ENCODE measurements at places on chromosomes 13 and 19.

DNA sequence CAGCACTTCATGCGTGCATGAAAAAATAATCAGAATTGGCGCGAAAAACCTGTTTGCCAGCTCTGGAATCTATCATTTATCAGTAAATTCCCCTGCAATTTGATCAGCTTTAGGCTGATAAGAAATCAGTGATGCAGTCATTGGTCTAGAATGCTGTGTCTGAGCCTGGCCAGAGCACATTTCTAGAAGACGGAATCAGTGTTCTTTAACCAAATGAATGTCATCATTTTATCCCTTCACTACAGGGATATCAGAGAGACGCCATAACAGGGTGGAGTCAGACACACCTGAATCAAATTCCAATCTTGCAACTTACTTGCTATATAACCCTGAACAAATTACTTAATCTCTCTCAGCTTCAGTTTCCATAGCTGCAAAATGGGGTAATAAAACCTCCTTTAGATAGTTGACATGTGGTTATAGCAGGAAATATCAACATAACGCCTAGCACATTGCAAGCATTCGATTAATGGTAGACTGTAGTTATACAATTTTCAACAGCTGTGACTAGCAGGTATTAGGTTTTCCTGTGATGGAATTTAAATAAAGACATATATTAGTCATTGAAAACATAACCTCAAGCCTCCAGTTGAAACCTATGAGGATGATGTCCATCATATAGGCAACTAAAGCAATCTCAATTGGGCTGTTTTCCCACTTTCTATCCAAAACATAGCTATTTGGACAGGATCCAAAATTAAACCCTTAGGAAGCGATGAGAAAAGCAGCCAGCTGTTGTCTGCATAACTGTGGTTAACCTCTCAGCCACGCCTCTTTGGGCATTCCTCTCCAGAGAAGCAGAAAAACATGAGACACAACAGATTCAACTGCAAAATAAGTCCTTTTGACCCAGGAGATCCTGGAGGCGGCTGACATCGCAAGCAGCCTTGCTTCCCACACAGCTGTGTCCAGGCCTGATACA is 51.6 kb upstream of the UBL3 start:
- DNase-seq: no peak

DNA sequence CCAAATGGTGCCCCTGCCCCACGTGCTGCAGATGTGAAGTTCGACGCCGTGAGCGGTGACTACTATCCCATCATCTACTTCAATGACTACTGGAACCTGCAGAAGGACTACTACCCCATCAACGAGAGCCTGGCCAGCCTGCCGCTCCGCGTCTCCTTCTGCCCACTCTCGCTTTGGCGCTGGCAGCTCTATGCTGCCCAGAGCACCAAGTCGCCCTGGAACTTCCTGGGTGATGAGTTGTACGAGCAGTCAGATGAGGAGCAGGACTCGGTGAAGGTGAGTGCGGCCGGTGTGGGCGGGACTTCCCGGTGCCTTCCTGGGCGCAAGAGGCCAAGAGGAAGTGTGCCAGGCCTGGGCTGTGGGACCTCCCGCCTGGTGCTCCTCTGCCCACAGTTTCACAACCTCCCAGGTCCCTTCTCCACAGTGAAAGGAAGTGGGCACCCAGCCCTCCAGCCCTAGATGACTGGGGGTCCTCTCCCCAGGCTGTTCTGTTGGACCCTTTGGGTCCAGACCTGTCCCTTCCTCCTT is 14.1 kb upstream of the RELB start:
- no peak for DNase-seq

GRCh38 chr13:114259974-114260373 is 21.4 kb upstream of the UPF3A start:
- DNase-seq: no peak

DNA sequence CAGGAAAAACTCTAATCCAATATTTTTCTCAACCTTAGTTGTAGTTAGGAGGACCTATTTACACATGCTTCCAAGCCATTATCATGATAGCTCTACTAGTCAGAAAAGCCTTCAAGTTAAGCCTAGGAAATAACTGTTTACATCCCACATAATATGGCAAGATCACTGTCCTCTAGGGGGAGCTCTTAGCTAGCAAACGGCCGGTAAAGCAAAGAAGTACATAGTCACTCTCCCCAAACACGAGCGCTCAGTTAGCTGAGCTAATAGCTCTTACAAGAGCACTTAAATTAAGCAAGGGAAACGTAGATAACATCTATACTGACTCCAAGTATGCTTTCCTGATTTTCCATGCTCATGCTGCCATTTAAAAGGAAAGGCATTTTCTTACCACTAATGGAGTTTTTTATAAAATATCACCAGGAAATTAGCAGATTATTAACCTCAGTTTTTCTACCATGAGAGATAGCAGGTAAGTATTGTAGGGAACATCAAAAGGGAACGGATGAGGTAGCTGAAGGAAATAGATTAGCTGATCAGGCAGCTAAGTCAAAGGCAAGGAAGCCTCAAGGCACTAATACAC is 100.6 kb upstream of the PABPC3 start:
- DNase-seq: peak; percentile 23

DNA sequence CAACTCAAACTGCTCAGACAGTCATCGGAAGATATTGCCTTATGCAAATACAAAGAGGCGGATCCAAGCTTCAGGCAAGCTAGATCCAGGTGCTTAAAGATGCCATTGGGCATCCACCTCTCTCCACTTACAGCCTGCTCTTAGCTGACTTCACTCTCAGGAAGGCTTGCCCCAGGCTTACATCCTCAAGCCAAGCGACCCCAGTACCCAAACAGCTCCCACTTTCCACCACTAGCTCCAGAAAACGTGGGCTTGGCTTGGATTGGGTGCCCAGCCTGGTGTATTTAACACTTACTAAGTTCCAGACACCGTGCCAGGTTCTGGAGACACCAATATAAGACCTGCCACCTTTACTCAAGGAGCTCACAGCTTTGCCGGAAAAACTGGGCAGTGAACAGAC is 142.1 kb upstream of the VSTM2B start:
- DNase-seq: no peak

DNA sequence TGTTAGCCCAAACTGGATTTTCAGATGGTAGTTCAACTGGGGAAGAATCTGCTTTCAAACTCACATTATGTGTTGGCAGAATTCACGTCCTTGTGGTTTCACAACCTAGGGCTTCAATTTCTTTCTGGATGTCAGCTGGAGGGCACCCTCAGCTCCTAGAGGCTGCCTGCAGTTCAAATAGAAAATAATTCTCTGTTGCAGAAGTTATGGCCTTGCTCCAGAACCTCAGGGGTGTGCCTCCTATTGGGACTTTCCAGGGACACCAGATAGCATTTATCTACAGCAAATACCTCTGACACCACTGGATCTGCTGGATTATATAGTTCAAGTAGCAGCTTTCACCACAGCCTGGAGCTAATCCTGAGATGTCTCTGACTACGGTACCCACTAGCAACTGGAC is 11.8 kb upstream of the RB1 start:
- no peak for DNase-seq
